ENCODE measurements at places on chromosomes 3 and 15.

- DNase-seq, result no peak
Measured at GRCh38 chr15:39594446-39595337, 13.8 kb downstream of the THBS1 start.

DNA sequence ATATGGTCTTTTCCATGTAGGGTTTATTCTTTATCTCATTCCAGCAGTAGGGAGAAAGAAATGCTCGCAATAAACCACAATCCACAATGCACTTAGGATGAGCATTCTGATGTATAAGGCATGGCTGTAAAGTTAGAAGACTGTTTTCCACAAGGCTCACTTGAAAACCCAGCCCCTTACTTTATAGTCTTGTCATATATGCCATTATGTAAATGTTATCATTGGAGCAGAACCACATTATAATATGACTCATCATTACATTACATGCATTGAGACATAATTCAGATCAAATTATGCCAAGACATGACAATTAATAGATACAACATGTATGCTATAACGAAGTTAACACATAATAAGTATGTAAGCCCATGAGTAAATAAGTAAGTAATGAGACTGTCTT is 348.1 kb downstream of the LSAMP start:
- no peak for DNase-seq

DNA sequence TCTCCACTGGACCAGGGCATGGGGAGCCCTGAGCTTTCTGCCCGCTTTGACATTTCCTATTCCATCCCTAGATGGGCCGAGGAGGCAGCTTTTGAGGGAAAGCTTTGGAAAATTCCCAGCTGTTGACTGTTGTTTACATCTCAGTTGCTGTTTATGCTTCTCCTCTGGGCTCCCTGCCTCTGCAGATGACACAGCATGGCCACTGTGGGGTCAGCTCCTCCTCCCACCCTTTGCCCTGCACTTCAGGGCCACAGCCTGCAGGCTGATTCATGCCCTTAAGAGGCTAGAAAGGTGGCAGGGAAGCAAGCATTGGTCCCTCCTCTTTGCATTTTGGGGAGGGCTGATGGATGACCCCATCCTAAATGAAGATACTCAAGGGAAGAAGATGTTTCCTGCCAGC is 8.5 kb upstream of the CTXND1 start:
- no peak for DNase-seq

DNA sequence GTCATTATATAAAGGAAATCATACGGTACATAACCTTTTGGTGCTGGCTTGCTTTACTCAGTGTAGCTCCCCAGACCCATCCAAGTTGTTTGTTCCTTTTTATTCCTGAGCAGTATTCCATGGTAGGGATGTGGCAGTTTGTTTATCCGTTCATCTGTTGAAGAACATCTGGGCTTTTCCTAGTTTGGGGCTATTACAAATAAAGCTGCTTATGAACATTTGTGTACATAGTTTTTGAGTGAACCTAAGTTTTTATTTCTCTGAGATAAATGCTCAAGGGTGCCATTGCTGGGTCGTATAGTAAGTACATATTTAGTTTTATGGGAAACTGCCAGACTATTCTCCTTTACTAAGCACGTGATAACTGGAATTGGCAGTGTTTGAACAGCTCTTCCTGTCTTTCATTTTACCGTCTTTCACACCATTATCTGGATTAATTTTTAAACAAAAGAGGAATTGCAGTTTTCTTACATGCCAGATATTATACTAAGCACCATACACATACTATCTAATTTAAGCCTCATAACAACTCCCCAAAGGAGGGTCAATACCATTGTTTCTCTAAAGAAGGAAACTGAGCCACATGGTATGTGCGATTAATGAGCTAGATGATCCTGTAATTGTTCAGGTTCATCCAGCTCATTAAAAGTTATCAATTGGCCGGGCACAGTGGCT is 85.6 kb downstream of the PTPRG start:
- no peak for DNase-seq

- DNase-seq, result peak; percentile 75
Measured at GRCh38 chr3:196712514-196713413, 587 bp downstream of the PIGX start.

DNA sequence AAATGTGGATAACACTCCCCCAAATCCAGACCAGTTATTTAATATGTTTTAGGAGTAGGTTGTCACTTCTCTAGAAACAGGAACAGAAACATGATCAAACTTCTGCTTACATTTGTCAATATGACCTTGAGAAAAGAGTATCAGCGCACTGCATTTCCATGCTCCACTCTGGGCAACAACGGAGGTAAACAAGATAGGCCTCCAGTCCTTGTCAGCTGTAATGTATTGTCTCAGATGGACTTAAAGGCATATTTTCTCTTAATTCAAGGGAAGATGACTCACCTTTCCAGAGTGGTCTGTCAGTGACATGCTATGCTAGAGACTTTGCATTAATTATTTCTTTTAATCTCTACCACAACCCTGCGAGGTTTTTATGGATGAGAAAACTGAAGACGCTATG is 51.6 kb upstream of the TCF12 start:
- no peak for DNase-seq
